ENCODE measurements at places on chromosomes 3 and 15. TPM values are rescaled to one million over a fixed set of nuclear protein-coding genes. Genes with fewer than 3 reads are reported as not detected.

DNA sequence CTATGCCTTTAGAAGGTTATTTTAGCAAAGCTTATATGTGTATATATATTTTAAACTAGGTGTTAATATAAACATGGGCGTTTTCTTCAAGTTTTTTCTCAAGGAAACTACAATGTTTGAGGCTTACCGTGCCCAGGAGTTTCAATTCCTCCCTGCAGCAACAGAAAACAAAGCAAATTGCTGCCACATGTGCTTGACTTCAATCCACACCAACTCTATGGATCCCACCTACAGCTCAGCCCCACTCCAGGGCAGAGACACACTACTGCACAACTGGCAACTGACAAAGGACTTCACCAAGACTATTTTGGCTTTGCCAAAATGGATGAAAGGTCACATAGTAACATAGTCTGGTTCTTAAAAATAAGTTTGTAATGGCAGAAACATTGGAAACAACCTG is 346.6 kb downstream of the ERC2 start:
- no peak for DNase-seq

DNA sequence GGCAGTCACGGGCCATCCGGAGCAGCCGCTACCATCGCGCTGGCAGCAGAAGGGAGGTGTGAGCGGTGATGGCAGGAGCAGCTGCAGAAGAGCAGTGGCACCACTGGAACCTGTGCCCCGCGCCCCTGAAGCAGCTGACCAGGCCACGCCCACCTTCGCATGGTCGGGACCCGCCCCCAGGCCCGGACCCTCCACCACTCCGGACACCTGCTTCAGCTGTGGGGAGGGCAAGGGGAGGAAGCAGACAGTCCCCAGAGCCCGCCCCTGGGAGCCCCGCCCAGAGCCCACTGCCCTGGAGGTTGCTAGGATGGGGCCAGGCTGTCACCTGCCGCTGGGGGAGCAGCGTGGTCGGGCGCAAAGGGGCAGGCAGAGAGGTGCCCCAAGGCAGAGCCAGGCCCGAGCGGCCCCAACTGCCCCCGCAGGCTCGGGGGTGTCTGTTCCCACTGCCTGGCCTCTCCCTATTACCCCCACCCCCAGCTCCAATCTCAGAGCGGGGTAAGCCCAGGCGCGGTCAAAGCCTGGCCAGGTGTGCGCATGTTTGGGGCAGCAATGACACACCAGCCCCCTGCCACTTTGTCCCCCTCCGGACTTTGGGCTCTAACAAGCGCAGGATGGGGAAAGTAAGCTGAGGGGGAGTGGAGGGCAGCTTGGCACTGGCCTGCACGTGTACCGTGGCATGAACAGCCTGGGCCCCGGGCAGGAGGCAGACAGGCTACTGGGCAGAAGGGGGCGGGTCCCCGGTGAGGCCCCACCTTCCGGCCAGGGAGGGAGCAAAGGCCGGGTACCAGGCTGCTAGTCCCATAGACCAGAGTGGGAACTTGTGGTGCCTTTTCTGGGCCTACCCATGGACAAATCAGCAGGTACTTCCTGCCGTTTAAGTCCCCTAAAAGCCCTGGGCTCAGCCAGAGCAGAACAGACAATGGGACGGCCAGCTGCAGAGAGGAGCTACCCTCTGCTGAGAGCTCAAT is 8.7 kb downstream of the SPCS1 start:
- no peak for DNase-seq

Gene PLIN1
- not detected for polyA plus RNA-seq

GRCh38 chr3:156547637-156548036 is 7.3 kb downstream of the SSR3 start:
- no peak for DNase-seq

DNA sequence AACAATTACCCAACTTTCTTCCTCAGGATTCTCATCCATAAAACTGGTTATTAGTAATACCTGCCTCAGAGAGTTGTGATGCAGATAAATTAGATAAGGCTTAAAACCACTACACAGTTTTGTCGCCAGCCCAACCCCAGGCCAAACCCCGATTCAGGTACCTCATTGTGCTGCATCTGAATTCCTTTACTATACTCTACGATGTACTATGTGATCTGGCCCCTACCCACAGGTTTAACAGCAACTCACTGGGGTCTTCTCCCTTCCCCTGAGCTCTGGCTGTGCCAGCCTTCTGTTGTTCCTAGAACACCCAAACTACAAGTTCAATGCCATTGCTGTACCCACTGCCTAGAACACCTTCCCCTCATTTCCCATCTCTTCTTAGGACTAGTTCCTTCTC is 64.6 kb downstream of the MYO5A start:
- no peak for DNase-seq

- DNase-seq: peak; percentile 32
Observed at GRCh38 chr3:183324083-183324482, 71.0 kb downstream of the B3GNT5 start.

Gene GOLGA6L7
- polyA plus RNA-seq: not detected

GRCh38 chr3:22349215-22349851 is 598.3 kb upstream of the ZNF385D start:
- no peak for DNase-seq

- no peak for DNase-seq
Observed at GRCh38 chr15:70610541-70610940, 152.8 kb downstream of the UACA start.

- no peak for DNase-seq
Observed at GRCh38 chr3:170745211-170745718, 124.7 kb downstream of the RPL22L1 start.

Measured in K562 (cell line).